ENCODE measurements at places on chromosomes 5 and 9.

- DNase-seq, result no peak
Observed at GRCh38 chr9:92001244-92001643, 51.2 kb upstream of the ROR2 start.

DNA sequence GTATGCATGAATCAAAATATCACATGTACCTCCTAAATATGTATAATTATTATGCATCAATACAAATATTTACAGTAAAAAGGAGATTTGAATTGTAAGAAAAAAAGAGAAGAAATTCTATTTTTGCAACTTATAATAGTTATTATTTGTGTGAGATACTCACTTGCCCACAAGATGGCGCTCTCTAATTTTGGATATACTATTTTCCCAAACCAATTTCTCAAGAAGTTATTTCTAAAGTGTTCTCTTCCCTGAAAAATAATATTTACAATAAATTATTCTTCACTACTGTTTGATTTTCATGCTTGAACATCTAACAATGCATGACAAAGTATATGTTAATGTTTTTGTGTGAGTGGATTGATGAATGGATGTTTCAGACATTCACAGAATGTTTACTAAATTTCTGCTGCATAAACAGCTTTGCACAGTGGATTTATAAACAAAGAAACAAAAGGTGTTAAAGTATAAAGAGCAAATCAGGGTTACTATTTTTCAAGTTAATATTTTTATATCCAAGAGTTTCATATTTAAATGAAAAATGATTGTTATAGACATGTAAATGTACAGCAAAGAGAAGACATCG, 503.4 kb downstream of the PDE4D start:
- DNase-seq, result no peak

GRCh38 chr9:6910032-6910431, 152.3 kb downstream of the KDM4C start:
- no peak for DNase-seq

DNA sequence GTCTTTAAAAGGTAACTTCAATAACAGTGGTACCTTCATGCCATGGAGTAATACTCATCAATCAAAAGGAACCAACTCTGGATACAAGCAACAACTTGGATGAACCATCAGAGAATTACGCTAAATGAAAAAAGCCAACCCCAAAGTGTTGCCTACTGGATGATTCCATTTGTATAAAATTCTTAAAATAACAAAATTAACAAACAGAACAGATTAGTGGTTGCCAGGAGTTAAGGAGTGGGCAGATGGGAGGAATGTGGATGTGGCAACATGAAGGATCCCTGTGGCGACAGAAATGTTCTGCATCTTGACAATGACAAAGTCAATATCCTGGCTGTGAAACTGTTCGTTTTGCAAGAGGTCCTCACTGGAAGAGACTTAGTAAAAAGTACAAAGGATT, 50.5 kb downstream of the SPTLC1 start:
- no peak for DNase-seq

GRCh38 chr5:160287378-160288051, 24.8 kb downstream of the CCNJL start:
- no peak for DNase-seq

- DNase-seq, result no peak
Observed at GRCh38 chr5:150413176-150413901, 629 bp upstream of the CD74 start.

- DNase-seq, result no peak
Observed at GRCh38 chr9:133976887-133977286, 15.2 kb downstream of the VAV2 start.

DNA sequence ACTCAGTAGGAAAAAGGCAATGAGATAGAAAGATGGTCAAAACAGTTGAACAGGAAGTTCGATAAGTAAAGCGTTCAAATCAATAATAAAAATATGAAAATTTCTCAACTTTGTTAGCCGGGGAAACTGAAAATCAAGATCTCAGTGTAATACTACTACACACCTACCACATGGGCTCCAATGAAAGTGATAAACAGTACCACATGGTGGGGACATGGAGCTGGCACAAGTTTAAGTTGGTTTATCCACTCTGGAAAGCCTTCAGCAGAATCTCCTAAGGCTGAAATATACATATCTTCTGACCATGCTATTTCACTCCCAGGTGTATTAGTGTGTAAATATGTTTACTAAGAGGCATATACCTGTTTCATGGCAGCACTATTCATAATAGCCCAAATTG, 126.8 kb downstream of the NXNL2 start:
- no peak for DNase-seq

DNA sequence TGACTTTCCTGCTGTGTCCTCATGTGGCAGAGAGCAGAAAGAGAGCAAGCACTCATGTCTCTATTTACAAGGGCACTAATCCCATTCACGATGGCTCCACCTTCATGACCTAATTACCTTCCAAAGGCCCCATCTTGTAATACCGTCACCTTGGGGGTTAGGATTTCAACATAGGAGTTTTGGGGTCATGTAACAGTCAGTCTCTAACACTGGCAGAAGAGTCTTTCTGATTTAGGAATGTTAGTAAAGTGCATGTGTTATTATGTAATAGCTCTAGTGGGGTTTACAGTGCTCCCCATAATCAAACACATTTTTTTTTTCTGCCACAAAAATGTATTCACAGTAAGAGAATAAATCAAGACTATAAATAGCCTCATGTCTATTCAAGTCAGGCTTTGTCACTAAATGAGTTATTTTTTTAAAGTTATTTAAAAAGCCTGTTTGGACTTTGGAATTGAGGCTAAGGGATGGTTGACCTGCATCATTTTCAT, 19.1 kb downstream of the GALNT10 start:
- DNase-seq, result no peak

GRCh38 chr5:94470802-94471201, 147.6 kb downstream of the KIAA0825 start:
- DNase-seq, result no peak

GRCh38 chr9:133971121-133971951, 20.8 kb downstream of the VAV2 start:
- no peak for DNase-seq

GRCh38 chr9:20188616-20189369, 400.0 kb upstream of the SLC24A2 start:
- no peak for DNase-seq

DNA sequence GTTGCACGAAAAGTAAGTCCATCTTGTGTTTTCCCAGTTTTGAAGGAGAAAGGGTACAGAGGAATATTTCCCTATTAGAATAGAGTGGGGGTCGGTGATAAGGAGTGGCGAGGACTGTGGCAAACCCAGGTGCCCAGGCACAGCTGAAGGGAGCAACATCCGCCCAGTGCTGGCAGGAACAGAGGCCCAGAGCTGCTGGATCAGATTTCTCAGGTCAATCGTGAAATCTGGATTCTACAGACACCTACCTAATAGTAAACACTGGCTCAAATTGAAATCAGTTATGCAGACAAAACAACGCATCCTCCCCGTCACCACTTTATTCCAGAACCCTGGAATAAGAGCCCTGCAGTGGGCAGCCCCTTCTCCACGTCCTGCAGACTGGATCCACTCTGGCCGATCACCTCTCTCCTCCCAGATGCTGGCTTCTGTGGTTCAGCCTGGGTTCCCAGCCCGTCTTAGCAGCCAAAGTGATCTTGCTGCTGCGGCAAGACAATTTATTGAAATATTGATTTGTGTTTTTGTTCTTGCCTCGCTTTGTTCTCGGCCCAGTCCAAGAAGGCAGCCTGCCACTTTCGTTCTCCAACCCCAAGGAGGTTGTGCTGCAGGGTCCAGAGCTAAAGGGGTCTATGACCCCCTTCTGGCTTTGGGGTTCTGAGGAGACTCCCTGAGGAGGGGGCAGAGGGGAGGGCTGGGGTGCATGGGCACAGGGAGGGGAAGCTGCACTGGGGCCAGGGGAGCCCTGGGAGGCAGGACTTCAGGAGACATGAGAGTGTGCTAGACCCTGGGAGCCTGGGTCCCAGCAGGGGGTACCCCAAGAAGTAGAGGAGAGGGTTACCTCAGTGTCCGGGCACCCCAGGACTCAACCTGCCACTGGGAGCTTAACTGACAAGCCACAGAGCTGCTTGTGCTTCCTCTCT, 103.3 kb downstream of the ZNF354C start:
- no peak for DNase-seq

- no peak for DNase-seq
Observed at GRCh38 chr9:128565578-128565977, 13.2 kb downstream of the SPTAN1 start.

DNA sequence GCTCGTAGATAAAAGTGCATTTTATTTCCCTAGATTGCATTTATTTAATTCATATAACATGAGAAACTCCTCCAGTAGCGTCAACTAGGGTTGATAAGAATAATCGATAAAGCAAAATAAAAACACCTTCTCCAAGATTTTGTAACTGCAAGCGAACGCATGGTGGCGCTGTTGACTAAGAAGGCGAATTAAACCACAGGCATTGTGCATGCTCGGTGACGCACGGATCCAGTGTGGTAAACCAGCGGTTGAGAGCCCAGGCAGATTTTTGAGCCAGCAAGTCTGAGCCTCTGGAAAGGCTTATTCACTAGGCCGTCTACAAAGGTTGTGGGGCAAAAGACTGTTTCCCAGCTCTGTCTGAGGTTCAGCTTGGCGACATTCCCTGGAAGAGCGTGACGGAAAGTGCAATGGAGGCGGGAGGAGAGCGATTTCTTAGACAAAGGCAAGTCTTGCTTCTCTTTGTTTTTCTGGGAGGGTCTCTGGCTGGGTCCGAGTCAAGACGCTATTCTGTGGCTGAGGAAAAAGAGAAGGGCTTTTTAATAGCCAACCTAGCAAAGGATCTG, at the start of gene PCDHB3:
TSS of gene PCDHB3 (plus strand) at position 231 of the 563 bp plus-strand sequence. CDS start at position 408, 177 bp downstream.
- no peak for DNase-seq

DNA sequence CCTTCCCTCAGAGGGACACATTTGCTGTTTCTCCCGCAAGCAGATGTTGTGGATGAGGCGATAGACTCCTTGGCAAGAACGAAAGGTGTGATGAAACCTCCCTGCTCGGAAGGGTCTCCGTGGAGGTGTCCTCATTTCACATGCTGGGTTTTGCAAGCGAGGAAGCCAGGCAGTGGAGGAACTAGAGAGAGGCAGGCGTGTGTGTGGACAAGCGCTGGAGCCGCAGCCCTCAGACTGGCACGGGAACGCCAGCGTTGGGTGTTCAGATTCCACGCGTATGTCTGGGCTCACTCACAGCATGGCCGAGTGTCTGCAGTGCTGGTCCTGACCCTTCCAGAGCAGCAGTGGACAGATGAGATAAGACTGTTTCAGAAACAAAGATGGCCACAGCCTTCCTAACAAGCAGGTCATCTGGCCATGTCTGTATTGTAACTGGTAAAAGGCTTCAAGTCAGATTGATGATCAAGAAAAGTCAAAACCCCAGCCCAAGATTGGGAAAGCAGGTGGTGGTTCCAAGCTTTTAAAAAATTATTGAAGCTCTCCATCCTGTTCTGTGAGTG, 35.0 kb upstream of the NCS1 start:
- no peak for DNase-seq

- no peak for DNase-seq
Observed at GRCh38 chr9:111572950-111573604, 26.4 kb downstream of the PTGR1 start.

DNA sequence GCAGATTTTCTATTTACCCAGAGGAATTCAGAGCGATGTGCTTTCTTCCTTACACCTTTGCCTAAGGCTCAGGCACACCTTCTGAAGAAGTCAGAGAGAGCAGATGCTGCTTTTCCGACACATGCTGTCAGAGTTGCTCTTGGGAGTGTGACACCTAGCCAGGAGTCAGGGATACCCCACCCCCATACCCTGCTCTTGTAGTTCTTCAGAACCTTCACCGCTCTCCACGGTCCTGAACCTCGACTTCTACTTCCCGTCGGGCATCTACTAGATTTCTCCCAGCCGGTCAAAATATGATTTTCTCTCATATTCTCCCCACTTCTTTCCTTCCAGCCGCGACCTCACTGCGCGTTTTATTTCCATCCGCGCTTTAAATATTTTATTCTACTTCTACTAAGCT, 1.7 kb downstream of the GRIN3A start:
- no peak for DNase-seq

DNA sequence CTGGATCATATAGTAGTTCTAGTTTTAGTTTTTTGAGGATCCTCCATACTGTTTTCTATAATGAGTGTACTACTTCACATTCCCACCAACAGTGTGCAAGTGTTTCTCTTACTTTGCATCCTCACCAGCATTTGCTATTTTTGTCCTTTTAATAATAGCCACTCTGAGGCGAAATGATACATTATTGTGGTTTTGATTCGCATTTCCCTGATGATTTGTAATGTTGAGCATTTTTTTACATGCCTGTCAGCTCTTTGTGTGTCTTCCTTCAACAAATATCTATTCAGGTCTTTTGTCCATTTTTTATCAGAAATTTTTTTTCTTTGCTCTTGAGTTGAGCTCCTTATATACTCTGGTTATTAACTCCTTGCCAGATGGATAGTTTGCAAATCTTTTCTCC, 114.0 kb downstream of the ADAMTSL1 start:
- no peak for DNase-seq

DNA sequence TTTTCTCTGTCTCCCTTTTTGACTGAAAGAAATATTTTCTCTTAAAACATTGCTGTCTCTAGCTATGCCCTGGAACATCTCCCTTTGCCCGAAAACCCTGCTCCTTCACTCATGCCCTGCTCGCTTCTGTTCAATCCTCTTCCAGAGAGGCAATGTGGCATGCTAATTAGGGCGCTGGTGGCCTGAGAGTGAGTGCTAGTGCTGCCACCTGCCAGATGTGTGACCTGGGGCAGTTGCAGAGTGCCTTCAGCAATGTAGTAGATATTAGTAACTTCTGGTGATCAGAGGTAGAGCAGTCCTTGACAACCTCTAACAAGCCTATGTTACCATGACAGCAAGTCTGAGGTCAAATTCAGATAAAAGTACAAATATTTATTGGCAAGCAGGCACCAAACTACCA, 119.5 kb upstream of the OSMR start:
- DNase-seq, result no peak

DNA sequence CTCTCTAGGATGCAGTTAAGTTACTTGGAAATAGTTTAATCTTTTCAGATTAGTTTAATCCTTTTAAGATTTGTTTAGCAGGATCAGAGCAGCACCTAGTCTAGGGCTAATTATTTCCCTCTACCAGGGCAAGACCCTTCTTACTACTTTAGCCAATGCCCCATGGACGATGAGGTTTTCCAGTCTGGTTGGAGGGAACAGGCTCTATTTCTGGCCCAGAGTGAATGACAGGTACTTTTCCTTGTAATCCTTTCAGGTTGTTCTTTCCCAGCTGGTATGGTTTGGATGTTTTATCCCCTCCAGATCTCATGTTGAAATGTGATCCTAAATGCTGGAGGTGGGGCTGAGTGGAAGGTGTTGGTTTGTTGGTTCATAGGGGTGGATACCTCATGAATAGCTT, 27.2 kb downstream of the PTTG1 start:
- DNase-seq, result no peak

DNA sequence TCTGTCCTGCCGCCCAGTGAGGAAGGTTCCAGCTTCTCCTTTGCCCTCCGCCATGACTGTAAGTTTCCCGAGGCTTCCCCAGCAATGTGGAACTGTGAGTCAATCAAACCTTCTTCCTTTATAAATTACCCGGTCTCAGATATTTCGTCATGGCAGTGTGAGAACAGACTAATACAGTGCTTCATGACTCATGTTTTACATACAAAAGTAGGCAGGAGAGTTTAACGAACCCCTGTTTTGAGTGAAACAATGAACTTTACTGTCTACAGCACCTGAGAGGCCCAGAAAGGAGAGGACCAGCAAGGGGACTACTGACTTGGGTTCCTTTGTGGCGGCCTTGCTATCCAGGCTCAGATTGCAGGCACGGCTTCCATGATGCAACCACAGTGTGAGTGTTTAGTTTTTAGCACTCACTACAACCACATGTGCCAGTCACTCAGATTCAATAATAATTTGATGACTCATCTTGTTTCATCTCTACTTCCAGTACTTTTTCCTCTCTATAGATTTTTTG, 139.1 kb upstream of the CLINT1 start:
- no peak for DNase-seq

All from stimulated activated CD8-positive, alpha-beta memory T cell treated with anti-CD3 and anti-CD28 coated beads, Interleukin-7, amount 100 ng/mL, for 4 hours (primary cell).